Stimulated activated CD4-positive, alpha-beta T cell treated with anti-CD3 and anti-CD28 coated beads, TNF-alpha, amount 100 ng/mL, for 24 hours (primary cell): ENCODE measurements at places on chromosomes 7 and 10.

DNA sequence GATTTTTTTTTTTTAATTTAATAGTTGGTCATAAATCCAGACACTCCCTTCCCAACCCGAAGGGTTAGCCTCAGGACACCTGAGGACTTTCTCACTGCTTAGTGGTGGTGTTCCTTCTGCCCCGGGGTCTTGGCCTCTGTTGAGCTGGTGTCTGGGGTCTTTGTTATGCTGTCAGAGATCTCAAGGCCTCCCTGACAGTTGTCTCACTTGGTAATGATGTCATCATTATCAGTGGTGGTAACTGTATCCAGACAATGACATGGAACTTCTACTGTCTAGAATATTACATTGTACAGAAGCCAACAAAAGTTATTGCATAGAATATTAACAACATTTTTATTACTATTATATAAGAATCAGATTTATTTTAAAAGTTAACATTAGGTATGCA is 32.9 kb downstream of the PPP2R2D start:
- no peak for DNase-seq

- DNase-seq: no peak
Measured at GRCh38 chr7:342681-343216, 52.8 kb downstream of the FOXL3 start.

GRCh38 chr10:88091490-88092061 is 228.2 kb downstream of the PTEN start:
- DNase-seq: peak; percentile 74

GRCh38 chr7:44590910-44591309 is 8.9 kb upstream of the TMED4 start:
- DNase-seq: no peak
